ENCODE measurements at places on chromosomes 12 and 14. TPM values are rescaled to one million over a fixed set of nuclear protein-coding genes. Genes with fewer than 3 reads are reported as not detected.

Gene TAS2R20
- 0.76 TPM for total RNA-seq

Gene SPTB
- 1.8 TPM for total RNA-seq

Gene C3AR1
- 8.2 TPM for total RNA-seq

Gene ALDH2
- 33.3 TPM for total RNA-seq

Gene OR6S1
- total RNA-seq = not detected

Gene ADAM21
- total RNA-seq = 0.05 TPM

Gene ASPG
- 0.24 TPM for total RNA-seq

Gene POTEM
- not detected for total RNA-seq

Gene ACOT6
- total RNA-seq = not detected

Gene SIX6
- total RNA-seq = under 0.01 TPM

Gene R3HDM2
- total RNA-seq = 12.6 TPM

Gene FIGNL2
- 0.38 TPM for total RNA-seq

Gene ZBTB42
- total RNA-seq = 2.1 TPM

Gene KLRD1
- total RNA-seq = 1.1 TPM
